ENCODE measurements at places on chromosomes 7 and 10.

DNA sequence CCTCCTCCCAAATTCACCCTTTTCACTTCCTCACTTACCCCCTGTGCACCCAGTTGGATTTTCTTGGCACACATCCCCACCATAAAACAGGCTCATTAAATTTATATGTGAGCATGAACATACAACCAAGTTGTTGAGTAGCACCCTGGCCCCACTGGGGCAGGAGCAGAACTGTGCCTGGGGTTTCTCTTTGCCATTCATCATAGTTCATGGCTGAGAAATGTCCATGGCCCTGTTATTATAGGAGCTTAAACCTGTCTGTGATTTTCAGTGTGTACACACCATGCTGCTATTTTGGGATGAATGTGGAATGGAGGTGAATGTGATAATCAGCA is 618.8 kb downstream of the LRMDA start:
- ATAC-seq: no peak

DNA sequence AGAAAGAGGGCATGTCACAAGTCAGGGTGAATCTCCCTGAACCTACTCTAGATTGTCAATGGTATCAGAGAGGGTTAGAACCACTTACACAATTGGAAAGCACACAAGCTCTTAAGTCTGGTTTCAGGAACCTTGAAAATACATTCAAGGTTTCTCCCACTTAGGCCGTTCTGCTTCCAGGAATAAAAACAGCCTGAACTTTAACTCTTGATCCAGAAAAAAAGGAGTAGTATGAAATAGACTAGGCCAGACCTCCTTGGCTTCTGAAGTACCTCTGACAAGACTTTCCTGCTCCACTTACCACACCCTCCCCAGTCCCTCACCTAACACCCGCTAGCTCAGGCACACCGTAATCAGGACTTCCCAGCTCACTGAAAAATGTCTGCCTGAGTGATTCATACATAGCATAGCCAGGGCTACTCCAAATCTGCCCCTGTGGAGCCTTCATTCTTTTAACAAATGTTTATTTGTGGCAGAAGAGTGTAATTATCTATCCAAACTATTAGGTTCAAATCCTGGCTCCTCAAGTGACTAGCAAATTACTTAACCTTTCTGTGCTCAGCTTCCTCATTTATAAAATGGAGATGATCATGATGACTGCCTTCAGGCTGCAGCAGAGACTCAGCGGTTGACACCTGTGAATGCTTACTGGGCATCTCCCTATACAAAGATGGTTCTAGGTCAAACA is 30.3 kb upstream of the IL6 start:
- peak; percentile 61 for ATAC-seq

DNA sequence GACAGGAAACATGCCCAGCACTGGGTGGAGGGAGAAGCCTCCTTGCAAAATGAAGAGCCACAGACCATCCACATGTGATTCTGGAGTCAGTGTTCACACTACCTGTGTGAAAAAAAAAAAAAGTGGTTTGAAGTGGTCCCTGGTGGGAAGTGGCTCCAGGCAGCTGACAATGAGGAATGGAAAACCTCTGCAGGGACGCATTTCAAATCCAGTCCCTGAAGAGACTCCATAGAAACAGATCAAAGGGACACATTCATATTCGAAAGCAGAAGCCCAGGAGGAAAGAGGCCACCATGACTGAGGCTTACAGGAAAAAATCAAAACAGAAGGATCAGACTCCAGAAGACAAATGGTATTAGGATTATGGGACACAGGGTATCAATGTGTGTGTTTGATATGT is 11.5 kb upstream of the TCERG1L start:
- no peak for ATAC-seq

- ATAC-seq: no peak
Observed at GRCh38 chr7:6273380-6273837, 985 bp upstream of the CYTH3 start.

GRCh38 chr7:80277434-80278427 is 143.1 kb downstream of the GNAI1 start:
- no peak for ATAC-seq

DNA sequence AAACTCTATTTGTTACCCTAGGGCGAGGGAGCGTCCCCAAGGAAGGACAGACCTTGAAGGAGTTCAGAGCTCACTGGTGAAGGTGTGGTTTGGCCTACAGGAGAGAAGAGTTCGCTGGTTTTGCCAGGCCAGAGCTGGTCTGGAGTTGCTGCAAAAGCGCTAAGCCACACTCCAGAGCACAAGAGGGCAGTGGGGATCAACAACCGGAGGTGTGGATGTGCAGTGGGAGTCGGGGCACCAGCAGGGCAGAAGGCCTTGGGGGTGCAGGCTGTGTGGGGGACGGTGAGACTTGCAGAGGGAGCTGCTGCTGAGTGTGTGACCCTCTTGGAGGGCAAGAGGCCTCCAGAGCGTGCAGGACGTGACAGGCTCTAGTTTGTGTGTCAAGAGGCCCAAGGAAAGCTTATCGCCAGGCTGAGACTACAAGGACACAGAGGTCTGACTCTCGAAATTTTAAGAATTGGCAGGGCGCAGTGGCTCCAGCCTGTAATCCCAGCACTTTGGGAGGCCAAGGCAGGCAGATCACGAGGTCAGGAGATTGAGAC is 14.3 kb upstream of the CUL1 start:
- no peak for ATAC-seq

DNA sequence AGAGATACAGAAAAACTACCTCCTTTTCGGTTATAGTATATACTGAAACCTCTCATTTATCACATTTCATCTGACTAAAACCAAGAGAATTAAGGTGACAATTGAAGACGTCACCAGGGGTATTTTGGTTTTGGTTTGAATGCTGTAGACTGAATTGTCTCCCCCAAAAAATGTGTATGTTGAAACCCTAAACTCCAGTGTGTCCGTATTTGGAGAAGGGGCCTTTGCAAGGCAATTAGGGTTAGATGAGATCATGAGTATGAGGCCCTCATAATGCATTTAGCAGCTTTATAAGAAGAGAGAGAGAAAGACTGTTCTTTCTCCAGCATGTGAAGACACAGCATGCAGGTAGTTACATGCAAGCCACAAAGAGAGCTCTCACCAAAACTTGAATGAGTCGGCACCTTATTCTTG is 59.5 kb downstream of the CACNA2D1 start:
- no peak for ATAC-seq

- ATAC-seq: peak; percentile 27
Observed at GRCh38 chr7:140056431-140057142, 6.2 kb downstream of the PARP12 start.

- ATAC-seq: no peak
Observed at GRCh38 chr7:100432053-100432452, 2.4 kb downstream of the MEPCE start.

DNA sequence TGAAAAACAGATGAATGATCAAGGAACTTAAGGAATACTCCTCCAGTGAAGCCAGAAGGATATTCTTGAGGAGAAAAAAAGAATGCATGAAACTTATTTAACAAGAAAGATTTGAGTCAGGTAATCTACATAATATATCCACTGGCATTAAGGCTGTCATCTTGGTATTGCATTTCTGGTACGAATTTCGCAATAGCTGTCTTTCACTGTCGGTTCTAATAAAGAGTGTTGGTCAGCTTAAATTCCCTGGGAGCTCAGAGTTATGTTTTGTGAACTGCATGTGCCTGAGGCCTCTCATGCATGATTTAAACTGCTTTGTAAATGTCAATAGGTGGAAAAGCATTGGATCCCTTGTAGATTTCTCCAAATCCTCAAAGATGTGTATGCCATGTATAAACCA is 565.3 kb upstream of the GALNT17 start:
- ATAC-seq: peak; percentile 88

DNA sequence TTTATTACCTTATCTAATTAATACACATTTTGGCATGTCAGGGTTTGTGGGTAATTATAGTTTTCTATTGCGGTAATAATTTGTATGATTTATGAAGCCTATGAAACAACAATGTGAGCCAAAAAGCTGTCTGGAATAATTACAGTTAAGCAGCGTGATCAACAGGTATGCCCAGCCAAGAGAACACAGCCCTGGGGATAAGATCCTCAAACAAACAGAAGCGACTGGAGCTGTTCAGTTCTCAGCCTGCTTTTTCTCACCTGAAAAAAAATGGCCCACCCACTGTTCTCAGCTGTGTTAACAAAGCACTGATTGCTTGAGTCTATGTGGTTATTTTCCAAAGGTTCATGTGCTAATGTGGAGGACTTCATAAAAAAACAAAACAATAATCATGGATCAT is 855.8 kb downstream of the GATA3 start:
- peak; percentile 55 for ATAC-seq

- ATAC-seq: peak; percentile 6
Observed at GRCh38 chr7:2567679-2568278, 9.0 kb downstream of the IQCE start.

DNA sequence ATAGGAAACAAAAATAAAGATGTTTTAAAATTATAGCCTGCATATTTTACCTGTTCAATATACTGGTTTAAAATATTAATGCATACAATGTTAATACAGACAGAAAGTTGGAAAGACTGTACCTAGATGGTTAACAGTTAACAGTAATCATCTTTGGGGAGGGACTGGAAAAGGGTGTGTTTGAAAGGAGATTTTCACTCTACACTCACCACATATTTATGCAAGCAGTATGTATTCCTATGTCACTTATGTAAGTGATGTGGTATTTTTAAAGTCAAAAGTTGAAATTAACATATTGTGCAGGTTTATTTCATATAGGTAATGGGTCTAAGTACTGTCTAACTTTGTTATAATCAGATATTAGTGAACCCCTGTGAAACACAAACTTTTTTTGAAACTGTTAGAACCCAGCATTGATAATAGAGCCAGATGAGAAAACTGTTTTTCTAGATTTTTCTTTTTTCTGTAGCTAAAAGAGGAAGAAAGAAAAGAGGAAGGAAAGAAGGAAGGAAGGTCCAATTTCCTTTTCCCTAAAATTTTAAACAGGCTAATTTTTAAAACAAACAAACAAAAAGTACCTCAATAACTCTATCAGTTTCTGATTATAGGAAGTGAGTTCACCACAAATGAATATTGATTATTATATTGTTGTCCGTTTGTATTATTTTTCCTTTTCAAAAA is 9.0 kb upstream of the STARD3NL start:
- peak; percentile 36 for ATAC-seq

DNA sequence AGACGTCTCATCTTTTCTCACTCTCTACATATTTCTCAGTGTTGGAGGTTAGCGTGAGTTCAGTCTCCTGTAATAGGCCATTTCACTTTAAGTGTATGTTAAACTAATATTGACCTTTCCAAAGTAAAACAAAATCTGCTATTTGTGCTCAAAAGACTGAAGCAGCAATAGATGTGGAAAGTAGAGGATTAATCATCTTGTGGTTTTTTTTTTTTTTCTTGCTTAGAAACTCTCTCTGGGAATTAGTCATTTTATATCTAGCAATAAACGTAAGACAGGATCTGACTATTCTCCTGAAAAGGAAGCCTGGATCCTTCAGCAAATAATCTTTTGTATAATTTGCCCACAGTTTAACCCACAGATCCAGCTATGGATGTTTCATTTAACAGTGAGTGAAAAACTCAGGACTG is 81.7 kb downstream of the NRP1 start:
- no peak for ATAC-seq

GRCh38 chr7:7159063-7159658 is 23.2 kb upstream of the C1GALT1 start:
- no peak for ATAC-seq

DNA sequence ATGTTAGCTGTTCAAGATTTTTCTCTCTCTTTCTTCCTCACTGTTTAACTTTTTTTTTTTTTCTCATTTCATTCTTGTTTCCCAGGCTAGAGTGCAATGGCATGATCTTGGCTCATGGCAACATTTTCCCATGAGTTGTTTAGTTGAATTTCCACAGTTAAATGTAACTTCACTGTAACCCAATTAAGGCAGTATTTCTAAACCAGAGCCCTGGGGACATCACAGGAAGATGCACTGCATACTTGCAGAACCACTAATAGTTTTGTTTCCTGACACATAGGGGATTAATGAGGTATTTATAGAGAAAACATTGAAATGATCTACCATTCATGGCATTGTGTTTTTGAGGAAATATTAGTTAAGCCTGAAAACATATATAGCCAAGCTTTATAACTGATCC is 795.6 kb upstream of the GHITM start:
- ATAC-seq: no peak

DNA sequence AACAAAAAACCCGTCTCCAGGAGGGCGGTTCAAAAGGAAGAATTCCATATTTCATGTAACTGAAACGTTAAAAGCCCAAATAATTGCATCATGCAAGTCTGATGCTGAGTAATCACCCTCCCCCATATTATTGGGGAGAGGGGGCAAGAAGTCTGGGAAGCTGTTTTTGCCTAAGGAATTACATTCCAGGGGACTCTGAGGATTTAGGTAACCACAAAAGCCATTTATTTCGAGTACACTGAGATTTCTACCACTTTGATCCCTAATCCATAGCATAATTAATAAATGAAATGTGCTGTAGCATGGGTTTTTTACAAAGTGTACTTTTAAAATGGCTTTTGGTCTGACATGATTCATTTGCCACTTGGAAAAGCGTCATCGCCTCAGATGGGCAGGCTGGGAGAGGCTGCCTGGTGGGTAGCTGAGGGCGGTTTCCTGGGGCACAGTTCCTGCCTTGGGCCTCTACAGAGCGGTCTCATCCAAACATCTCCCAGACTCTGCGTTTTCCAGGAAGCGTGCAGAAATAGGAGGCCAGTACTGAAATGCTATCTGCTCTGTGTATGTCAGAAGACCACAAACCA is 106.5 kb downstream of the TCF7L2 start:
- ATAC-seq: no peak

DNA sequence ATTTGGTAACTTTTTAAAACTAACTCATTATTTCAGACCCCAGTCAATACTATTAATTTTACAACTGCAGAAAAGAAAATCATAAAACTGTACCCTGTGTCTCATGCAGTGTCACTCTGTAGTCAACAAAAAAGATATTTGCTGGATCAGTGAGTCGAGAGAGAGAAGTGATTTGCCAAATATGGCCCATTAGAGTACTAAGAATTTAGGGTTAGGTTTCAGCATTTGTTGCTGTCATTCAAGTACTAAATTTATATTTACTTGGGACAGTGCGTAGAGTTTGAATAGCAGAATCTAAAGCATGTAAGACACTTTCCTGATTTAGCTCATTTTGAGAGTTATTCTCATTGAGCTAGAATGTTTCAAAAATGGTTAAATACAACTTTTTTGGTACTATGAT is 38.9 kb downstream of the CACNA2D1 start:
- ATAC-seq: no peak

- no peak for ATAC-seq
Observed at GRCh38 chr7:149856583-149856982, 17.2 kb upstream of the ATP6V0E2 start.

DNA sequence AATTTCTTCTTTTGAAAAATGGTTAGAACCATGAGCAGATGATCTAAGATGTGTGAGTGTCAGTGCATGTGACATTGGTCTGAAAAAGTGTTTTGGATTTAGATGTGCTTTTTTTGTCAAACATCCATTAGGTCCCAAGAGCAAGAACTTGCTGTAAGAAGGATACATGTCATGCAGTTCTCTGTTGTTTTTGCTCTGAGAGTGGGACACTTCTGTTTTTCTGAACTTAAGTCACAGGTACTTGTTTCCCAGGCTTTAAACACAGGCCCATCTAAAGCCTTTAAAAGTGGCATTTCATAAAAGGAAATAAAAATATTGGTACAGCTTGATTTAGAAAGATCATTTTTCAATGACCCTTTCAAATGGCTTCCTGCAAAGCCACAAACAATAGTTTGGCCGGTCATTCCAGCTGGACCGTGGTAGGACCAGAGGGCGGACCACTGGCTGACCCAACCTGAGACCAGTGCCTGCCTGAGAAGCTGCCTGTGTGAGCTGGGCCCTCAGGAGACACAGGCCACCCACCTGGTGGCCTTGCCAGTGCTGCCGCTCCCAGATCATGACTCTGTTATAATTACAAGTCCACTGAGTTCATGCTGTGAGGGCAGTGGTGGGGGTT is 92.7 kb downstream of the EEPD1 start:
- no peak for ATAC-seq

All from esophagus mucosa (tissue), 1 donor.